ENCODE measurements at places on chromosomes 7 and 10. TPM values are rescaled to one million over a fixed set of nuclear protein-coding genes. Genes with fewer than 3 reads are reported as not detected.

Gene NRG3
- polyA plus RNA-seq: not detected

DNA sequence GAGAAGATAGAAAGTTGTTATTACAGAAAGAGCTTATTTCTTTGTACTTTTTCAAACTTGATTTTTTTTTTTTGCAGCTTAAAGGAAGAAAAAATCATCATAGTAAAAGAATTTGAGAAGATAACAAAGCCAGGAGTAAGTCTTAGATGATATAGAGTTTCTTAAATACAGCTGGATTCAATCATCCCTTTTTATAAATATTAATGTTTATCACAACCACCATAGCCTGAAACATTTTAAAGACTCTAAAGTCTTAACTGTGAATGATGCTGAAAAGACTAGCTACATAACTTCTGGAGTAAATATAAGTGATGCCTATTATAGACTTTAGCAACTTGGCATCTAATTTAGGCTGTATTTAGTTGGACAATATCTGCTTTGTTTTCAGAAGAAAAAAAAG, 54.8 kb upstream of the FGL2 start:
- H3K27ac ChIP-seq: no peak overlapping the region
- H3K27me3 ChIP-seq: no peaks in the 10 kb centered on the region
- H3K4me1 ChIP-seq: no peaks in the 10 kb centered on the region
- H3K4me3 ChIP-seq: no peak overlapping the region

DNA sequence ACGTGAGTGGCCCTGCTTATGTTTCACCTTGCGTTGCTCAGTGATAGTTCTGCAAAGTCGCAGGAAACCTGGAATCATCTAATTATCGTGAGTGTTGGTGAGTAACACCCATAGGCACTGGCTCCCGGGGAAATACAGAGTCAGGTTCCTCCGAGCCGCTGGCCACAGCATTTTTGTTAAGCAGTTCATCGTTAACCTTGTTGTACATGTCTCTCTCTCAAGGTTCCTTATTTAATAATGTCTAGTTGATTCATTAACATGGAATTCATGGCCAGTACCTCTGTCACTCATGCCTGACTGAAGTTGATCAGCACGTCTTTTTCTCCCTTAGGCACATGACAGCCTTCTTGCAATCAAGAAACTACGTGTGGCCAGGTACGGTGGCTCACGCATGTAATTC, 3.1 kb upstream of the ZFAND2A start:
- DNase-seq: no peak
- no peaks in the 10 kb centered on the region for H3K27me3 ChIP-seq
- no peak overlapping the region for H3K4me3 ChIP-seq
- no peaks in the 10 kb centered on the region for H3K36me3 ChIP-seq
- peaks cover 18% of the 10 kb centered on the region for H3K4me1 ChIP-seq

DNA sequence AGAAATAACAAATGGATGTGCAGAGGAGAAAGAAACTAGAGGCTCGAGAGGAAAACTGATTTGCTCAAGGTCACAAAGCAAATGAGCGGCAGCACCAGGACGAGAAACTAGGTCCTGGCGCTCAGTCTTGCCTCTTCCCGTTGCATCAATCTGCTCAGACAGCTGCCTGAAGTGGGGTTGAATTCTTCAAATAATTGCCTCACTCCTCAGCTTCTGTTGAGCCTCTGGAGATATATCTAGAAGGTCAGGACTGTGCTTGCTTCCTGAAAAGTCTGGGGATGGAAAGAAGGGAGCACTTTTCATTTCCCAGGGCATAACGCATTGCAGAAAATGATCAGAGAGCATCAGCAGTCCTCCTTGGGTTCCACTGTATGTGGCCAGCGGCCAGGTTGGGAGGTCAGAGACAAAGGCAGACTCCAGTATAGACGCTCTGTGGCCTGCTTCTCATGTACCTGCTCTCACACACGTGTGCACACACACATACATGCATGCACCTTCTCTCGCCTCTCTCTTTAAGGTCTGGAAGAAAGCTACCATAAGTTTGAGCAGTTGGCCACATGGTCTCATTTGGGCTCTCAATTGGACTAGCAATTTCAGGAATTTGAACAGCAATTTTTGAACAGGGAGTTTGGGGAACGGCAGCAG, 83.7 kb upstream of the DUSP5 start:
- H3K4me1 ChIP-seq: peaks cover 53% of the 10 kb centered on the region
- H3K36me3 ChIP-seq: no peaks in the 10 kb centered on the region
- H3K27ac ChIP-seq: peak overlapping the region; percentile 76
- peak overlapping the region; percentile 52 for H3K4me3 ChIP-seq
- H3K27me3 ChIP-seq: peaks cover 4% of the 10 kb centered on the region
- DNase-seq: no peak

Gene GRM3
- polyA plus RNA-seq: not detected

- H3K27me3 ChIP-seq: no peaks in the 10 kb centered on the region
- H3K36me3 ChIP-seq: no peaks in the 10 kb centered on the region
- H3K4me3 ChIP-seq: no peak overlapping the region
- H3K27ac ChIP-seq: no peak overlapping the region
- no peaks in the 10 kb centered on the region for H3K4me1 ChIP-seq
These were observed 997.9 kb upstream of the POT1 start for GRCh38 chr7:125927556-125927955.

- DNase-seq: no peak
- H3K4me1 ChIP-seq: peaks cover 34% of the 10 kb centered on the region
- peaks cover 4% of the 10 kb centered on the region for H3K36me3 ChIP-seq
- no peak overlapping the region for H3K4me3 ChIP-seq
- H3K27me3 ChIP-seq: no peaks in the 10 kb centered on the region
These were observed 2.2 kb upstream of the GET4 start for GRCh38 chr7:874031-874749.

Gene SPAM1
- polyA plus RNA-seq: not detected

DNA sequence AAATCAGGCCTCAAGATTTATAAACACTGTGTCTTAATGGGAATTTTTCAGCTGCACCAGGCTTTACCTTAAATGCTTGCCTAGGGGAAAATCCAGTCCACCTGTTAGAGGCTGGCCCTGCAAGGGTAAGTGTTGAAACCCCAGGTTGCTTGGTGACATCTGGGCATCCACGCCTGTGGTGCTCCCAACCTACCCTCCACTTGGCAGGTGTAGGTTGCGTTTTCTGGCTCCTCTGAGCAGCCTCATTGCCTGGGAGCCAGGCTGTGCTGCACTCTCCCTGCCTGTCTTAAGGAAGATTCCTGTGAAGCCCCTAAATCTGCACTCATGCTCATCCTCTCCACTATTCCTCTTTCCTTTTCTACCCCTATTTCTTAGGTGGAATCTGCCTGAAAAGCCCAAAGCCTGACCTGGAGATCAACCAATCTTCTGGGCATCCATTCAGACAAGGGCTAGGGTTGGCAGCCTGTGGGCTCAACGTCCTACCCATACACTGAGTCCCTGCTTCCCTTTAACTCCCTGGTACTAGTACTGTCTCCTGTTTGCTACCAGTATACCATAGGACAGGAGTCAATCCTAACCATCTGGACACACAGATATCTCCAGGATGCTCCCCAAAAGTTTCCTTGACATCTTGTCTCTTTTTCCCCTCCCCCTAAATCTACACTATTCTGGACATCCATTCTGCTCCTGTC, 150.4 kb downstream of the PDE1C start:
- no peak for DNase-seq
- H3K4me3 ChIP-seq: no peak overlapping the region
- no peak overlapping the region for H3K27ac ChIP-seq
- H3K4me1 ChIP-seq: no peaks in the 10 kb centered on the region

Gene LRRC17
- polyA plus RNA-seq: 0.40 TPM

DNA sequence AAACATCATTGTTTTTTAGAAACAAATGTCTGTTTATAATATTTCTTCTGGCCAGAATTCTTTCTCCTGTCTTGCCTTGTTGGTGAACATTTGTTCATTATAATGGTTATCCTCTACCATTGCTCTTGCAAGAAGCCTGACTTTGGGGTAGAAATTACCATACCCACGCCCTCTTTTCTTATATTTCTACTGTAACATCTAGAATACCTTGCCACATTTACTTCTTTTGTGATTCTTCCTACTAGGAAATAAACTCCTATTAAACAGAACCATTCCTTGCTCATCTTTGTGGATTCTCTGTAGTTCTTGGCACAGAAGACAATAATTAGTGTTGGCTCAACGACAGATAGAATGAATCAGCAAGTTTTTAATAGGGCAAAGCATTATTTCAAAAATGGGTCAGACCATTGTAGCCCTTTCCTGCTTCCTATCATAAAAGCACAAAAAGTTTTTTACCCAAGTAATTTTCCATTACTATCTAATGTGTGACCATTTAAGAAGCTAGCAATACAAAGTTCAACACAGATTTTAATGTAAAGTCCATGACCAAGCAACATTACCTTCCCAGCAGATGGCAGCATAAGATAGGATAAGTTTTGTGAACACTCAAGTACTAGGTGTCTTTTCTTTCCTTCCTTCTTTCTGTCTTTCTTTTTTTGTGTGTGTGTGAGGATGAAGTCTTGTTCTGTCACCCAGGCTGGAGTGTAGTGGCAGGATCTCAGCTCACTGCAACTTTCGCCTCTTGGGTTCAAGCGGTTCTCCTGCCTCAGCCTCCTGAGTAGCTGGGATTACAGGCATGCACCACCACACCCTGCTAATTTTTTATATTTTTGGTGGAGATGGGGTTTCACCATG, 270.4 kb downstream of the HGF start:
- H3K4me1 ChIP-seq: no peaks in the 10 kb centered on the region
- no peak overlapping the region for H3K27ac ChIP-seq
- no peak overlapping the region for H3K4me3 ChIP-seq
- H3K27me3 ChIP-seq: no peaks in the 10 kb centered on the region
- DNase-seq: peak; percentile 17

Gene ADRA2A
- not detected for polyA plus RNA-seq

GRCh38 chr10:92829042-92829785, 19.1 kb upstream of the EXOC6 start:
- H3K36me3 ChIP-seq: no peaks in the 10 kb centered on the region
- H3K27me3 ChIP-seq: no peaks in the 10 kb centered on the region

Gene PRSS37
- polyA plus RNA-seq: not detected

GRCh38 chr7:100053215-100053614, 3.6 kb downstream of the ZSCAN21 start:
- no peak overlapping the region for H3K27ac ChIP-seq
- no peaks in the 10 kb centered on the region for H3K27me3 ChIP-seq
- peaks cover 20% of the 10 kb centered on the region for H3K4me1 ChIP-seq

Gene CAV1
- polyA plus RNA-seq: 8.0 TPM

- no peaks in the 10 kb centered on the region for H3K36me3 ChIP-seq
- no peak overlapping the region for H3K27ac ChIP-seq
- no peak for DNase-seq
- H3K27me3 ChIP-seq: no peaks in the 10 kb centered on the region
These were observed 46.5 kb upstream of the PTN start for GRCh38 chr7:137390076-137390475.

Gene HIF1AN
- polyA plus RNA-seq: 36.1 TPM

- H3K27ac ChIP-seq: no peak overlapping the region
- DNase-seq: no peak
- no peaks in the 10 kb centered on the region for H3K36me3 ChIP-seq
- H3K4me1 ChIP-seq: peaks cover 26% of the 10 kb centered on the region
- no peaks in the 10 kb centered on the region for H3K27me3 ChIP-seq
These were observed 30.8 kb downstream of the MTURN start for GRCh38 chr7:30165590-30165989.

DNA sequence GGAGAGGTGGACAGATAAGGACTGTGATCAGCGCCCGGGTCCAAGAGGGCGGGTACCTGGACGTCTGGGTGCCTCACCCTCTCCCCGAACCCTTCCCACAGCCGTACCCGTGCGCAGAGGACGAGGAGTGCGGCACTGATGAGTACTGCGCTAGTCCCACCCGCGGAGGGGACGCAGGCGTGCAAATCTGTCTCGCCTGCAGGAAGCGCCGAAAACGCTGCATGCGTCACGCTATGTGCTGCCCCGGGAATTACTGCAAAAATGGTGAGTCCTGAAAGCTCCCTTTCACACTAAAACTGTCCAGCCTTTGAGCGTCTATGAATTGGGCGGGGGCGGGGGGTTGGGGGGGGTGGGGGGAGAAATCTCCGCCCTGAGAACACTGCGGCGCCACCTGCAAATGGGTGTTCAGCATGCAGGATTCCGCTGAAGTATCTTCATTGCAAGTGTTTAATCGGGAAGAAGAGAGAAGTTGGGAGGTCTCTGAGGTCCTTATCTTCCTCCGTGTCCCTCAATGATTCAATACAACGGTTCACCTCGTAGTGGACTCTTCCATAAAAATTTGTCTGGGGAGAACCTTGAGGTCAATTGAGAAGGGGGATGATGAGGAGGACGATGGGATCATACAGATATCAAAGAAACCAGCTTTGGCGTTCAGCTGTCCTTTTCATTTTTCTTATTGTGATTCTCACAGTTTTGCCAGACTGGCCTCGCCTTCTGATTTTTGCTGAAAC, 906 bp downstream of the DKK1 start:
- no peaks in the 10 kb centered on the region for H3K36me3 ChIP-seq
- peak overlapping the region; percentile 83 for H3K4me3 ChIP-seq
- no peak overlapping the region for H3K27ac ChIP-seq
- peak; percentile 6 for DNase-seq

Gene CPA2
- not detected for polyA plus RNA-seq

Gene TDRD1
- polyA plus RNA-seq: not detected

DNA sequence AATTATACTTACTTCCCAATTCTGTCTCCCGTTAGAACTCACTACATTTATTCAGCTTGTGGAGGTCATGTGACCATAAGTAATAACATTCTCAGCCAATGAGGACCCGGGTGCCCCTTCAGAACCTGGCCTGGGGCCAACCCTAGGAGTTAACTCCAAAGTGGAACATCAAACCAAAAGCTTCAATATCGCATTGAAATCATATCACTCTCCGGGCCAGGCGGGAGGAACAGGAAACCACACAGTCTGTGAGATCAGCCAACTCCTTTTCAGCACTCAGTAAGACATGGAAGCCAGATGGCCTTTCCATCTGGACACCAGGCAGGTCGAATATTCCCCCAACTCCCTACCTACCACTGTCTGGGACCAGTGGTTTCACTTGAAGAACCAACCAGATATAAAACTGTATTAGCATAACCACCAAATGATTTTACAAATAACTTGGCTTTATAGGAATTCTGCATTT, 5.5 kb downstream of the CREB3L2 start:
- peak overlapping the region; percentile 33 for H3K4me3 ChIP-seq
- no peak for DNase-seq
- no peaks in the 10 kb centered on the region for H3K27me3 ChIP-seq
- H3K4me1 ChIP-seq: peaks cover 83% of the 10 kb centered on the region

DNA sequence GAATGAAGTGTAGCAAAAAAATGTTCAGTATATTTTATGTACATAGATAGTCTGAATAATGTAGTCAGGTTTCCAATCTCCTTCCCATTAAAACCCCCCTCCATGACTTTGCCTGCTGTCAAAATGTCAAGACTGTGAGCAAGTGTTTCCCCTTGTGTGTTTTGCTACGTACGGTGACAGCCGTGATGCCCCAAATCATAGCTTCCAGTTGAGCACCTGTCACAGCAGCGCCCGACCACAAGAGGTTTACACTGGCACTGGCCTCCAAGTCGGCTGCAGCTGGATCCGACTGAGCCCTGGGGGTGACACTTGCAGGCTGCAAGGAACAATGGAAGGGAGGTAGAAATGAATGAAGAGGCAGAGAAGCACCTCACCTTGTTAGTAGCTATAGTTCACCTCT, 62.3 kb downstream of the LAMB4 start:
- H3K4me3 ChIP-seq: no peak overlapping the region
- no peaks in the 10 kb centered on the region for H3K36me3 ChIP-seq
- no peak for DNase-seq
- H3K4me1 ChIP-seq: no peaks in the 10 kb centered on the region
- no peaks in the 10 kb centered on the region for H3K27me3 ChIP-seq
- no peak overlapping the region for H3K27ac ChIP-seq

All from naive B cell (primary cell).